ENCODE measurements at places on chromosomes 16 and 17. TPM values are rescaled to one million over a fixed set of nuclear protein-coding genes. Genes with fewer than 3 reads are reported as not detected.

DNA sequence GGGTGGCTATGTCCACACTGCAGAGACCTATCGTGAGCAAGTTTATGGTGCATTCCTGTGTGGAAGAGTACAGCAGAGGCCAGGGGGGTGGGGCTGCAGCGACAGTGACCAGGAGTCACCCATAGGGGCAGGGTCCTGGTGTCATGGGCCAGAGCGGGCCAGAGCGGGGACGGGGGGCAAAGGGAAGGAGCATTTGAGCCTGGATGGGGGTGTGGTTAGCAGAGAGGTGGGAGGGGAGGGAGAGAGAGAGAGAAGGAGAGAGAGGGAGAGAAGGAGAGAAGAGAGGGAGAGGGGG lies 17.8 kb downstream of the JPH3 start:
- DNase-seq: no peak

RAB11FIP4 gene
- 1.2 TPM for polyA plus RNA-seq

GRCh38 chr16:22648941-22649340 lies 138.2 kb downstream of the NPIPB5 start:
- DNase-seq: no peak

DNA sequence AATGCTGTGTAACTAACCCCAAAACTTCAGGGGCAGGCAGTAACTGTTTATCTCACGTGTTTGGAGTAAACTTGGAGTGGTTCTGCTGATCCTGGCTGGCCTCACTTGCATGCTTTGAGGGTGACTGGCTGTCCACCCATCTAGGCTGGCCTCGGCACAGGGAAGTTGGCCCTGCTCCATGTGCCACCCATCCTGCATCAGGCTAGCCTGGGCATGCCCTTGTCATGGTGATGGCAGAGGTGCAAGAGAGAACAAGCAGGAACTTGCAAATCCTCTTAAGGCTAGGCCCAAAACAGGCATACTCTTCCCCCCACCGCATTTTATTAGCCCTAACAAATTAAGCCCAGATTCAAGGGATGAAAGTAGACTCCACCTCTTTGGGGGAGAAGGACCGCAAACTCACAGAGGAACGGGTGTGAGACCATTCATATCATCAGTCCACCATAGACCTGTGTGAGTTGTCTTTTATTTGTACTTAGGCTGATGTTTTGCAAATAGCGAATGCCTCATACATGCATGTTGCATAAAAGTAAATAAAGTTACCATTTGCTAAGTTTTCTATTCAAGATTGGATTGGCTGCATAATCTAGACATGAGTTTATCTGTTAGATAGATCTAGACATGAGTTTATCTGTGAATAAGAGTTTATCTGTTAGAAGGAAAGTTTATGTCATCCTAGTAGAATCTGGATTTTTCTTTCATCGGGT lies 221.0 kb downstream of the CCDC182 start:
- DNase-seq: no peak

- DNase-seq: no peak
Observed at GRCh38 chr17:44916781-44917241, 1.5 kb upstream of the GFAP start.

DNA sequence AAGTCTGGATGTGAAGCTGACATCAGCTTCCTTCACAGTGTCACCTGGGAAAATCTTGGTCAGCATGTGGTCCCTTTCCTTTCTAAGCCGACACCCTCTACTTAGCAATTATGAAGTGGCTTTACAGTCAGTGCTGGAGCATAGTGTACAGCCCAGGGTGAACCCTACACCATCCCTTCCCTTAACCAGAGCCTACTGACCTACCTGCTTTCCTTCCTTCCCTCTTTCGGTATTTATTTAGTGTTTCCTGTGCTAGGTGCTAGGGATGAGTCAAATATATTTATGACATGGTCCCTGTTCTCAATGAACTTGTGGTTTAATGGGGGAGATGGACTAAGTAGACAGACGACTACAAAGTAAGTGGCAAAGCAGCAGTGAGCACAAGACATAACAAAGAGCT lies 77.5 kb downstream of the CDK5R1 start:
- no peak for DNase-seq

- no peak for DNase-seq
Observed at GRCh38 chr17:61485067-61485775, 33.0 kb downstream of the TBX4 start.

SLFN11 gene
- polyA plus RNA-seq: 13.7 TPM

- DNase-seq: no peak
Observed at GRCh38 chr16:81040131-81040530, 4.5 kb downstream of the ATMIN start.

All from left renal pelvis (tissue), 4 donors.